Central memory CD4-positive, alpha-beta T cell (primary cell): ENCODE measurements at places on chromosomes 4 and X.

GRCh38 chr4:108264693-108265092 lies 96.0 kb upstream of the LEF1 start:
- no peak for DNase-seq

- DNase-seq = no peak
These were observed 389.2 kb downstream of the IQCM start for GRCh38 chr4:149426461-149426860.

- peak; percentile 5 for DNase-seq
These were observed 58.4 kb upstream of the COX18 start for GRCh38 chr4:73127839-73128453.

DNA sequence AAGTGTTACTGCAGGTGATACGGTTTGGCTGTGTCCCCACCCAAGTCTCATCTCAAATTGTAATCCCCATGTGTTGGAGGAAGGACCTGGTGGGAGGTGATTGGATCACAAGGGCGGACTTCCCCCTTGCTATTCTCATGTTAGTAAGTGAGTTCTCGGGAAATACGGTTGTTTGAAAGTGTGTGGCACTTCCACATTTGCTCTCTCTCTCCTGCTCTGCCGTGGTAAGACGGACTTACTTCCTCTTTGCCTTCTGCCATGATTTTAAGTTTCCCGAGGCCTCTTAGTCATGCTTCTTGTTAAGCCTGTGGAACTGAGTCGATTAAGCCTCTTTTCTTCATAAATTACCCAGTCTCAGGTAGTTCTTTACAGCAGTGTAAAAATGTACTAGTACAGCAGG lies 65.2 kb upstream of the SLC7A11 start:
- no peak for DNase-seq

DNA sequence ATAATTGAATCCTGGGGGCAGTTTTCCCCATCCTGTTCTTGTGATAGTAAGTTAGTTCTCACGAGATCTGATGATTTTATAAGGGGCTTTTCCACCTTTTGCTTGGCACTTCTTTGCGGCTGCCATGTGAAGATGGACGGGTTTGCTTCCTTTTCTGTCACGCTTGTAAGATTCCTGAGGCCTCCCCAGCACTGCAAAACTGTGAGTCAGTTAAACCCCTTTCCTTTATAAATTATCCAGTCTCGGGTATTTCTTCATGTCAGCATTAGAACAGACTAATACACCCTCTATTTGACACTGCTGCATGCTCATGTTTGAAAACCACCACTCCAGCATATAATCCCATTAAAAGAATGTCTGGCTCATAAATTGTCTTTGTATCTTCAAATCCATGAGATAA lies 264.4 kb upstream of the ITM2A start:
- DNase-seq = no peak

- DNase-seq = no peak
These were observed 34.3 kb downstream of the NYX start for GRCh38 chrX:41481264-41482109.

- no peak for DNase-seq
These were observed 69.2 kb upstream of the DIAPH2 start for GRCh38 chrX:96615448-96615847.

DNA sequence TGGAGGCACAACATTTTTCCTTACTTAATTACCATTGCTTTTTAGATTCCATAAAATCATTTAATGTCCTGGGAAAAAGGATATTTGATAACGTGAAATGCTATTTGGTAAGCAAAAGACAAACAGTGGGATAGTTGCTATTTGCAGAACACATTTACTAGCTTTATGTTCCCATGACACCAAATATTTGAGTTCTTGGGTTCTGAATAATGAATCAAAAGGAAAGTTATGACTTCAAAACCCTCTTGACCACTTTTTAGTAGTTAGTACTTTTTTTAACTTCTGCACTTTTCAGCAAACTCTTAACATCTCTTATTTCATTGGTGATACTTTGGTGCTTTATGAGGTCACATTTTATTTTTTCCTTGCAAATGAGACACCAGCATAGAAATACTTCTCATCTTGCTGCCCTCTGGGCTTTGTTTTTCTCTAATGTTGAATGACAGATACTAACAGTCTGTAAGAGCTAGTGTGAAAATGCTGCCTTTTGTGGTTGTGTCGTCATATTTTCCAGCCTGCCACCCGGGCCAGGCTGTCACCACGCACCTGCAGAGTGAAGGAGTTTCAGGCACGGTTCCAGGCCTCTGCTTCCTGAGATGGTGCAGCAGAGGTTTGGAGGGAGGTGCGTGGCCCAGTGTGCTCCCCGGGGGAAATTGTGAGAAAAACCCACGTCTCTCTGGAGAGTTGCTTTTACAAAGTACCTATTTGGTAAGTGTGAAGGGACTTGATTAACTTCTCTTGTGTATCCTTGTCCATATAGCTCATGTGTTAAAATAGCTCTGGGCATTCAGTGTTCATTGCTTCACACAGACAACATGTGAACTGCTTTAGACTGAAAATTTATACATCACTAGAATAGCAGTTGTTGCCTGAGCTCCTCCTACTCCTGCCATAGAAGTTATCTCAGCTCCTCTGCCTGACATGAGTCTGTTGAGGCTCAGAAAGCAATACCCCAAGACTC lies 34.7 kb downstream of the MSL3 start:
- DNase-seq = peak; percentile 28

DNA sequence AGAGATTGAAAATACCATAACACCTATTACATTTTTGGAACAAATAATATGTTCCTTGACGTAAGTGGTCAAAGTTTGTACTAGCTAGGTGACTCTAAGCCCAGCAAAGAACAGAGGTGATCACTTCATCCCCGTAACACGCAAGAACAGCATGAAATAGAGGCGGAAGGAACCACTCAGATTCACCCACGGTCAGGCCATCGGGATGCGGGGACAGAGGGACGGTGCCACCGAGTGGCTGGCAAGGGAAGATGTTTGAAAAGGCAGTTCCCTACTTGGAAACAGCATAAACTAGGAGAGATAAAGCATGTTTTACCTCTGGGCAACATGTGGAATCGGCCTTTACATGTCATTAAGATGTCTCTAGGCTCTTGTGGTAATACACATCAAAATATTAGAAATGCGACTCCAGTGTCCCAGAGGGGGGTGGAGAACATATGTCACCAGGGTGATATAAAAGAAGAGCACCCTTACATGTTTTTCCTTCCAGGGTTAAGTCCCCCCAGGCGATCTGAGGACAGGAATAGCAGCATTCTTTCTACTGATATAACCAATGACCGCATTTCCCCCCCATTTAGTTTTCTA lies 84.0 kb downstream of the PHKA2 start:
- no peak for DNase-seq

- DNase-seq = no peak
These were observed 67.6 kb downstream of the ATG4A start for GRCh38 chrX:108159028-108159670.

DNA sequence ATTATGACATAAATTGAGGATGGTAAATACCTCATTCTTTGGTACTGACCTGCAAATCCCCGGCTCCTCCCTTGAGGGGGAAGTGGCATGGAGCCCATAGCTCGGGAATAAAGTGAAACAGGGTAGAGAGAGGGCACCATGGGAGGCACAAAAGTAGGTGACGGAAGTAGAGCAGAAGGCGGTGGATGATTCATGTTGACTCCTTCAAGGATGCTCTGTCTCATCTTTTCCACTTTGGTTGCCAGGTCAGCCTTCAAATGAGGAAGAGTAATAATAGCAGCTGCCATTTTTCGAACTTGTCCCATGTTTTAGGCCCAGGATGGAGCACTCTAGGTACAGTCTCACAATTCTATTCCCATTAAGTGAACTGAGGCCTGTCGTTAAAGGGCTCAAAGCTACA lies 41.4 kb upstream of the PHF8 start:
- no peak for DNase-seq

- no peak for DNase-seq
These were observed 22.2 kb downstream of the CYBB start for GRCh38 chrX:37802028-37802427.

DNA sequence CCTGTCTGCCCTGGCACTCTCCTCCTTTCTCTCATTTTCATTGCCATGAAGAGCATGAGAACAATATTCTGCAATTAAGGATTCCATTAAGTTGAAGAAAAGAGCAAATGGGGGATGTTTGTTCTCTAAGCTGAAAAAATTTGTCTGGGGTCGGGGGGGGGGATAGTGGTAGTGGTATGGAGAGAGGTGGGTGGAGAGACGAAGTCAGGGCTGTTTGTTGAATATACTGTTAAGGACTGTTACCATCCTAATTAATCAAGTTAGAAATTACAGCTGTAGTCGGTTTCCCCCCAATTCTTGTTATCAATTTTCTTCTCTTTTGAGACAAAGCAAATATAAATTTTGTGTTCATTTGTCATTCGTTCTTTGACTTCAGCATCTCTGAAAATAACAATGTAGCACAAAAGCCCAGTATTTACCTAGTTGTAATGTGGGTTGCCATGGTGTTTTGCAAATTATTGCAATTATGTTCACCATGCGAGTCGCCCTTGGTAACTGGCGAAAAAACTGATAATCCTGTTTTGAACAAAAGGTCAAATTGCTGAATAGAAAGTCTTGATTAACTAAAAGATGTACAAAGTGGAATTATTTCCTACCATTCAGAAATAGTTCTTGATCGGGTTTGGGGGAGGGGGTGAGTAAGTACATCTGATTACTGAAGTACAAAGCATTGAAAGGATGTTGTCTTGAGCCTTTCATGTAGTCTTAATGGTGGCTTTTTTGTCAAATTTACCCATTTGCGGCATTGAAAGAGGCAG lies 139.1 kb downstream of the ARX start:
- DNase-seq = no peak

- no peak for DNase-seq
These were observed 848.1 kb upstream of the FRG1 start for GRCh38 chr4:189092581-189092980.

- no peak for DNase-seq
These were observed 999.5 kb downstream of the PDHA2 start for GRCh38 chr4:96839441-96839840.

DNA sequence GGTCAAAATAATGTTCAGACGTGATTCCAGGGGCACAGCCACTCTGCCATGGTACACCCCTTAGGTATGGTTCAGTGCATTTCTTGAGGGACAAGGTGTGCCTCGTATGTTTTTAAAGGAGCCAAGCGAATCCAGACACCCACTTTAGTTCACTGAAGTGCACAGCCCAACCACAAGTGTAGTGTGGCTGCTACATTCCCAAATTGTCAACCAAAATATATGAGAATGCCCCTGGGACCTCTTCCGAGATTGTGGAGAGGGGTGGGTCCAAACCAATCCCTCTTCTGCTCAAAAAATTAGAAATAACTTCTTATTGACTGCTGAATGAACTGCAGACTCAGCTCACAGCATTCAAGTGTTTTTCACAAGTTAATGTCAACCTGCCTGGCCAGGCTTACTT lies 7.4 kb upstream of the BRS3 start:
- no peak for DNase-seq

DNA sequence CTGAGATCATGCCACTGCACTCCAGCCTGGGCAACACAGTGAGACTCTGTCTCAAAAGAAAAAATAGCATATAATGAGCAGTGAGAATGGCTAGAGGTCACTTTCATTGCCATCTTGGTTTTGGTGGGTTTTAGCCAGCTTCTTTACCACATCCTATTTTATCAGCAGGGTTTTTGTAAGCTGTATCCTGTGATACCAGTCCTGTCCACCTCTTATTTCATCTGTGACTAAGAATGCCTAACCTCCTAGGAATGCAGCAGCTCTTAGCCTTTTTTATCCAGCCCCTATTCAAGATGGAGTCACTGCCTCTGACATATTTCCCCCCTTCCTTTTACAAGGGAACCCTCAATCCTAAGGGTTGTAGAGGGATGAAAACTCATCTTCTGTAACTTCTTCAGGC lies 26.1 kb upstream of the IGFBP7 start:
- no peak for DNase-seq

DNA sequence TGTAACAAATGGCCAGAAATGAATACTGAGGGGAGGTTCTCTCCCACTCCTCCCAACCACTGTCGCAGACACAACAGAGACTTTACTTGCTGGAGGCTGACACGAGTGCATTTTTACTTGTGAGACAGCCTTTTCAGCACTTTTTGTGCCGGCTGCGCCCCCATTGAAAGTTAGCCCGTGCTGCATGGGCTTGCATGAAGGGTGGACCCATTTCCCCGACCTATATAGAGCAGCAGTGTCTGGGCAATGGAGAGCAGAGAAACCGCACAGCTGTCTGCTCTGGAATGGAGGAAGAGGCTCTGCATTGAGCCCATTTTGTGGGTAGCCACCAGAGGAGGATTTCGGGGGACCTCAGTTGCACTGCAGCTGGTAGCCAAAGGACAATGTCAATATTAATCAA lies 208.8 kb downstream of the UGT8 start:
- no peak for DNase-seq

- peak; percentile 82 for DNase-seq
These were observed 54.8 kb downstream of the CASP6 start for GRCh38 chr4:109648266-109648996.

- DNase-seq = no peak
These were observed 674.3 kb upstream of the MAGEB2 start for GRCh38 chrX:29541038-29541437.

DNA sequence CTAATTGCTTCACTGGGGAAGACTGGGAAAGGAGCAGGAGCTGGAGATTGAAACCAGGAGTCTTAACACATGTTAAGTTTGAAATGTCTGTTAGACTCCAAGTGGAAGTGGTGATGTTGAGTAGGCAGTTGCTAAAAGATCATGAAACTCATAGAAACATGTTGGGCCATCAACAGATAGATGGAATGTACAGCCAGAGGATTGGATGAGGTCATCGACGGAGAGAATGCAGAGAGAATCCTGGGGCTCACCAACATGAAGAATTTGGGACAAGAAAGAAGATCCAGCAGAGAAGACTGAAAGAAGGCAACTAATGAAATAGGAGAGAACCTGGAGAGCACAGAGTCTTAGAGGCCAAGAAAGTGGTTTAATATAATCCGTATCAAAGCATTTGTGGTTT lies 19.4 kb upstream of the TSPAN5 start:
- no peak for DNase-seq

- no peak for DNase-seq
These were observed 1740.5 kb upstream of the AGA start for GRCh38 chr4:179182741-179183140.

GRCh38 chr4:145909281-145909715 lies 29.3 kb downstream of the ZNF827 start:
- no peak for DNase-seq

GRCh38 chr4:100566396-100566795 lies 48.6 kb upstream of the EMCN start:
- DNase-seq = no peak

DNA sequence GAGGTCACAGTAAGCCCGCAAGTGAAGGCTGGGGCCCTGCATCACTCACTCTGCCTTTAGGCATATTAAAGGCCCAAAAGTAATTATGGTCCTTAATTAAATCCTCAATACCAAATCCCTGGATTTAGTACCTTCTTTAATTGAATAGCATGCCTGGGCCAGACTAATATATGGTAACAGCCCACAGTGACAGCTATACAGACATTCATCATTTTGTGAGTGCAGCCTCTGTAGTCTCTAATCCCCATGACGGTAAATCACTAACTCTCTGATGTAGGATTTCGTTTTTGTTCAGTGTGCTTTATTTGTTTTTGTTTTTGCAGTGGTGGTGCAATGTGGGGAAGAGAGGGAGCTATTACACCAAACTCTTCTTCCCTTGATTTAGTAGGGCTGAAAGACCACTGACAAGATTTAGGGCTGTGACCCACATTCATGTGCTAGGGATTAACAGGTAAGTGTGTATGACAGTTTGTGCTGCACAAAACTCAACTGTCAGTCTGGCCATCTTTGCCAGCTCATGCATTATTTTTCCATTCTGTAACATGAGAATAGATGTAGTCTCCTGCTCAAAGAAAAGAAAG lies 60.6 kb upstream of the SLC39A8 start:
- no peak for DNase-seq
